Amniotic stem cell (primary cell): ENCODE measurements at places on chromosomes 3 and 15.

- no peak for DNase-seq
Measured at GRCh38 chr3:32862247-32862935, 44.6 kb downstream of the TRIM71 start.

DNA sequence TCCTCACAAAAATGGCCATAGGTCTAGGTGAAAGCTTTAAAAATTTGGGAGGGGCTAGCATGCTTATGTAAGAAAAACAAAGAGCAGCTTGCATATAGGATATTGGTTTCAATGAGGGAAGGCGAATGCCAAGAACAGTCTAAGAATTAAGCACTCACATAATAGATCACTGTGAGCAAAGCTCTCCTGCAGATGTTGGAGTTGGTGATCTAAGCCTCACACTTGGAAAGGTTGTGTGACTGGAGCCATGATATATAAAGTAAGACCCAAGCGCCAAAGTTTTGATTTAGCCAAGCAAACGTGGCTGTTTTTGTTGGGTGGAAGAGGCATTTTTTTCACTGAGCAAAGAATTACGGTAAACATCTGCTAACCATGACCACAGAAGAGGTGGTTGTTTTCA is 237.5 kb downstream of the FOXP1 start:
- DNase-seq: no peak

- DNase-seq: peak; percentile 16
Measured at GRCh38 chr3:72449551-72449950, 398.7 kb downstream of the SHQ1 start.

DNA sequence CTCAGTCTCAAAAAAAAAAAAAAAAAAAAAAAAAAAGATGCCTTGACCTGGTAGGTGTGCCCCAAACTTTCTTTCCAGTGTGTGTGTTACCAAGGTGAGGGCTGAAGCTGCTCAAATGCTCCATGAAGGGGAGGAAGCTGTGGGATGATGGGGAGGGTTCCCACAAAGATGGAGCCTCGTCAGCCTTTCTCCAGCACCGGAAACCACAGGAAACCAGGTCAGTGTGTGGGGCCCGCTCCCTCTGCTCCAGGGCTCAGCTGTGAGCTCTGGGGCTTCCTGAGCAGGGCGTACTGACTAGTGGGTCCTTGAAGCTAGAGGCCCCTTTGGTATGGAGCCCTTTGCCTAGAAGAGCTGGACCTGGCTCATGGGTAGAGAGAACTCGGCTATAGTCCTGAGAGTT is 681 bp upstream of the IL17RE start:
- DNase-seq: no peak

- DNase-seq: no peak
Measured at GRCh38 chr15:62887113-62887570, 155.4 kb upstream of the TPM1 start.

GRCh38 chr15:88714782-88715372 is 76.1 kb downstream of the ISG20 start:
- DNase-seq: no peak

DNA sequence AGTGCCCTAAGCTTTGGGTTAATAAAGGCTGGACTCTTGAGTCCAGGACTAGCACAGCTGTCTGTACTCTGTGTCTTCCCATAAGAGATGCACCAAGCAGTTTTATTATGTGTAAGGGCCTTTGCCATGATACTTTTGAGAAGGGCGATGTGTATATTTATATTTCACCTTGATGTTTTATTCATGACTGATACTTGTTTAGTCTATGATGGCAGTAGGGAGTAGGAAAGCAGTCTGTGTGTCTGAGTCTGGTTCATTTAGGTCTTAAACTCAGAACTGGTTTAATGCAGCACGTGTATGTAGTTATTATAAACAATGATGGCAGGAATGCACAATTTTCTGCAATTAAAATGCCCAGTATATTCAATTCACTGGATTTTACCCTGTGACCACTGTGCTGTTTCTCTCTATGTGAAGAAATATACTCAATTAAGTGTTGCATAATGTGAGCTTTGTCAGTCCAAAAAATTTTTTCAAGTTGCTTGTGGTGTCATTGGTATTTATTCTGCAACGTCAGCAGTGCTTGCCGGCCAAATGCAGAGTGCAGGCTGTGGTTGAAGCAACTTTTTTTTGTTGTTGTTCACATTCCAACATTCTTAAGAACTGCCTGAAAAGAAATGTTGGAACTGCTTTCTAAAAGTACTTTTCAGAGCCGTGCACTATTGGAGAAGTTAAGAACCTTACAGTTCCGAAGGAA is 423.7 kb upstream of the SEMA6D start:
- DNase-seq: peak; percentile 56
